ENCODE measurements at places on chromosomes 2 and 18.

DNA sequence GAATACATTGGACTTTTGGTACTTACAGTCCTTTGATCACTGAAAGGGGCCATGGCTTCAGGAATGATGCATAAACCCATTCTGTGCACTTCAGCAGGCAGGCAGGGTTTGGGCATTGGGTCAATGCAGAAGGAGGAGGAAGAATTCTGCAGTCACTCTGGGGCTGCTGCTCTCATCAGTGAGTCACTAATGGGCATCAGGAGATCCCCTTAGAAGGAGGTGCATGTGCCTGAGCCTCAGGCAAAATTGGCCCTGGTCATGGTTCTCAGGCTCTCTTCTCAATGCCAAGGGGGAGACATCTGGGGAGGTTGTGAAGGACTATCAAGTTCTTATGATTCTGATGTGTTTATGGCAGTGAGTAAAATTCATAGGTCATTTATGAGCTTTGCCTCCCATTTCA is 52.0 kb upstream of the TNP1 start:
- no peak for DNase-seq

GRCh38 chr2:17084877-17085276 is 419.2 kb upstream of the CYRIA start:
- no peak for DNase-seq

DNA sequence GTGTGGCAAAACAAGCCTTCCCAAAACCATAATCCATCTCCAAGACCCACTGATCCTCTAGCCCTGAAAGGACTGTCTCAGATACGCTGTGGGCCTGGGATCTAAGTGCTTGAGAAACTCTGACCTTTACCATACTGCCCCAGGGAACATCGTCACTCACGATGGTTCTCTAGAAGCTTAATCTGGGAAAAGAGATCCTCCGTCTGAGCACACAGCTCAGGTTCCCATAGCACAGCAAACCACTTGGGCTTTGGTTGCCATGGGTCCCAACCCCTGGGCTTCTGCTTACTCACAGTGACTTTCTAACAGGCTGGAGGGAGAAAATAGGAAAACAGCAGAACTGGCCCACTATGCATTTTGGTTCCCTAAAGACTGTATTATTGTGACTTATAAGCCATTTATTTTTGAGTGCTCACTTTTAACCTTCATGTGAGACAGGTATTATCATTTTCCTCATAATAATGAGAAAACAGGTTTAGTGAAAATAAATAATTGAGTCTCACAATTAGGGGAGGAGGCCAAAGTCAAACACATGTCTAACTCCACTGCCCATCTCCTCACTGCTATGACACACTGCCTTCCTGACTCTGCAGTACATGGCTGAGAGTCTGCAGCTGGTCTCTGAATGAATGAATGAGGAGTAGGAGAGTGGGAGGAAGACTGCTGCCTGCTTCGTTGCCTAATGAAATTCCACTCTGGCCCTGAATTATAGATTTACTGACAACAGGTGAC is 46.7 kb downstream of the REEP1 start:
- DNase-seq: no peak

- no peak for DNase-seq
These were observed 53.7 kb downstream of the THUMPD2 start for GRCh38 chr2:39725401-39725800.

GRCh38 chr18:75207310-75208154 is 1.4 kb downstream of the PTGR3 start:
- no peak for DNase-seq

DNA sequence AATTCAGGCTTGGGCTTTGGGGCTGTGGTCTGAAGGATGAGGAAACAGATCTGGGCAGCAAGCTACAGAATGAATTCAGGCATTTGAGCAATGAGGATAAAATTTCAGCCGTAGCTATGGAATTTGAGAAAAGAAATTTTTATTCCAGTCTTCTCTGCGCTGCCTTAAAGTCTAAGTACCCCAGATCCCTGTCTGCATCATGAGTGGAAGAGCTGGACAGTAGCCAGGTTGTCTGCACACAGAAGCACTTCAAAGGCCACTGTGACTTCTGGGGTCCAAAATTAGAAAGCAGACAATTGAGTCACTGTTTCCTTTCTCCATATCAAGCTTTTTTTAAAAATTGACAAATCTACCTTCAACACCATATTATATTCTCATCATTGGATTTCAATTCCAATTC is 787.6 kb upstream of the GCFC2 start:
- DNase-seq: no peak
